ENCODE measurements at places on chromosomes 3 and 15.
A peak's percentile ranks its signal among the peaks of the same experiment; 100 is the strongest.

- DNase-seq: no peak
Observed at GRCh38 chr3:186722457-186722856, 5.3 kb downstream of the KNG1 start.

- no peak for DNase-seq
Observed at GRCh38 chr3:112471596-112472325, 27.5 kb downstream of the BTLA start.

DNA sequence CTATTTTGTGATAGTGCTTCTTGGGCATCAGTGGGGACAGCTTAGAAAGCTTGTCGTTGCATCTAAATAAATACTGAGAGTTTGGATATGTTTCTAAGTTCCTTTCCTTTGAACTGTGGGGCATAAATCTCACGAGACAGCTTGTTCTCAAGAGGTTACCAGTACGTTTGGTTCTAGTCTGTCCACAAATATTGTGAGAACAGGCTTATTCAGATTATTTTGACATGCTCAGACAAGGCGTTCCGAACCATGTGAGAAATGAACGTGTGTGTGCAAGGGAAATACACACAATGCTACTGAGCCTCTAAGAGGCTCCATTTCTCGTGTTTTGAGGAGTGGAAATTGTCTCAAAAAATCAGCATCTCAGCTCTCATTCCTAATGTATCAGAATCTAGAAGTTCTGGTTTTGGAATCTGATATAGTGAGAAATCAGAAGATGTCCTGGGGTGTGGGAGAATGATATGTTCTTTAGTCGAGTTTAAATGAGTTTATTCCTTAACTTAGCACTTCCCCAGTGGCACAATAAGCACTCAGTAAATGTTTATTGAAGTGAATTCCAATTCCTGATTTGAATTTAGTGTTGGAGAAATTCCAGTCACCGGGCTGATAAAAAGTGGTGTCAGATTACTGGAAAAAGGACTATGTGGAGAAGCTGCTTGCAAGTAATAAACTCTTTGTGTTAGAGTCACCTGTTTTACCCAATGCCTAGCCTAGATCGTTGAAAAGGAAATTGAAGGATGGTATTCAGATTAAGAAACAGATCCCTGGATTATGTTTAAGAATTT, 481.5 kb downstream of the LPP start:
- peak; percentile 28 for DNase-seq

DNA sequence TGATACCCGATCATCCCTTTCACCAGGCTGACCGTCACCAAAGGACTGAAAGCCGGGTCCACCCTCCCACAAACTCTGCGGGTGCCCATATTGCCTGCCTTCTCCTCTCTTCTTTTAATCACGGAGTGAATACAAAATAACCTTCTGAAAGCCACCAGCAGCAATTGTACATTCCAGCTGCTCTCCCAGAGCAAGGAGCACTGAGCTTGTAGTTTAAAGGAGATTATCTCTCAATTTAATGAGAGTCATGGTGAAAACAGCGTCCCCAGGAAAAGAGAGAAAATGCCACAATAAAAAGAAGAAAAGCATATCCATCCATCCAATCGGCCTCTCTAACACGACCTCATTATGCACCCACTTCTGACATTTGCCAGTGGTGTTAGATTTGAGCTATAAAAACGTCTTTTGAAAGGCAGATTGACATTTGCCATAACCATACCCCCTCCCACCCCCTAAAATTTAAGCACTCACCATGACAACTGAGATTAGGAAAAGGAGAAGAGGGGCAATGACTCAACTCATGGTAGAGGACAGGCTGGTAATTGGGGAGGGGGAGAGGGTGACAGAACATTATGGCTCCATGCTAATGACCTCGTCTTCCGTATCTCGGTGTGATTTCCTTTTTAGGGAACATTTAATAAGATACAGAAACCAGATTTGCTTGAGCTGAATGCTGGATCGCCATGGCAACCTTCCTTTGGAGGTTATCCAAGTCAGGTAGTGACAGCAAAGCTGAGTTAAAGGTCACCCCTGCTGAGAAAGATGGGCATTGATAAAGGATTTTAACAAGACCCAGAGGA, 106.2 kb downstream of the ST8SIA2 start:
- no peak for DNase-seq

- DNase-seq: no peak
Observed at GRCh38 chr3:155495387-155495786, 201.9 kb upstream of the STRIT1 start.

DNA sequence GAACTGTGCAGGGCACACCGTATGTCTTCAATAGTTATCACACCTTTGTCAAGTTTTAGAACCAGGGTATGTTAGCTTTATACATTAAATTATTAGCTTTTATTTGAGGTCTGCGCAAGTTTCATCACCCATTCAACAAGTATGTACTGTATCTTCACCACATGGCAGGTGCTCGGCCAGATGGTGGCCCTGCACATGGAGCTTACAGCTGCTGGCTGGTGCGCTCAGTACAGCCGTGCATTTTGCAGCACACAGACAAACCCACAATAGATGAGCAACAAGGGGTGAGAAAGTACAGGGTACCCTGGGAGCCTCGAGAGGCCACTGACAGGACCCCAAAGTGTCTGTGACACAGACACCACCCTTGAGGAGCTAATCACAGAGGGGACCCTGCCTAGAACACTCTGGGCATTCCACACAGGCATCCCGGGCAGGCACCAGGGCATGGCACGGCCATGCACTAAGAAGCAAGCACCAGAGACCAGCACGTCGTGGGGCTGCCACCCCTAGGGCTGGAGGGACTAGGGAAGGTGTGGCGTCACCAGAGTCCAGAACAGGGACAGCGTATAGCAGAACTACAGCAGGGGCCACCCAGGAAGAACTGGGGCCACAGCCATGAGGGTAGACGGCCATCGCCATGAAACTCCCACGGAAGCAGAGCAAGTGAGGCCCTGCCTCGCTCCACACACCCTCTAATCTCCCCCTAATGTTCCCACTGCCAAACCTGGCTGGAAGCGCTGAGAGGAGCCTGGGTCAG, 27.4 kb downstream of the ZXDC start:
- no peak for DNase-seq

- no peak for DNase-seq
Observed at GRCh38 chr15:94196531-94196930, 34.8 kb upstream of the MCTP2 start.

DNA sequence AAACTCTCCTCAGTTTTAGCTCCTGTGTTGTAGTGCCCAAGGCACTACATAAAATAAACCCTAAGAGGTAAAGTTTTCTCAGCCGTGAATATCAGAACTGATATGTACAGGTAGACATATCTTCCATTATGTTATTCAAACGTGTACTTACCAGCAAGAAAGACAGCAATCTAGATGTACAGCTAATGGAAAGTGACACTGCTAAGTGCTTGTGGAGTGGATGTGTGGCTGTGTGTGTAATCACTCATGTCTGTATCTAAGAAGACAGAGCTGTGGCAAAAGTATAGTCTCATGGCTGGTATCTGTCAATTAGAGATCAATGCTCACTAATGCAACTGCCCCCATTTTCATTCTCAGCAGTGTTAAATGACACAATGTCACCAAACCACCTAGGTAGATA, 101.3 kb downstream of the FMN1 start:
- DNase-seq: no peak

DNA sequence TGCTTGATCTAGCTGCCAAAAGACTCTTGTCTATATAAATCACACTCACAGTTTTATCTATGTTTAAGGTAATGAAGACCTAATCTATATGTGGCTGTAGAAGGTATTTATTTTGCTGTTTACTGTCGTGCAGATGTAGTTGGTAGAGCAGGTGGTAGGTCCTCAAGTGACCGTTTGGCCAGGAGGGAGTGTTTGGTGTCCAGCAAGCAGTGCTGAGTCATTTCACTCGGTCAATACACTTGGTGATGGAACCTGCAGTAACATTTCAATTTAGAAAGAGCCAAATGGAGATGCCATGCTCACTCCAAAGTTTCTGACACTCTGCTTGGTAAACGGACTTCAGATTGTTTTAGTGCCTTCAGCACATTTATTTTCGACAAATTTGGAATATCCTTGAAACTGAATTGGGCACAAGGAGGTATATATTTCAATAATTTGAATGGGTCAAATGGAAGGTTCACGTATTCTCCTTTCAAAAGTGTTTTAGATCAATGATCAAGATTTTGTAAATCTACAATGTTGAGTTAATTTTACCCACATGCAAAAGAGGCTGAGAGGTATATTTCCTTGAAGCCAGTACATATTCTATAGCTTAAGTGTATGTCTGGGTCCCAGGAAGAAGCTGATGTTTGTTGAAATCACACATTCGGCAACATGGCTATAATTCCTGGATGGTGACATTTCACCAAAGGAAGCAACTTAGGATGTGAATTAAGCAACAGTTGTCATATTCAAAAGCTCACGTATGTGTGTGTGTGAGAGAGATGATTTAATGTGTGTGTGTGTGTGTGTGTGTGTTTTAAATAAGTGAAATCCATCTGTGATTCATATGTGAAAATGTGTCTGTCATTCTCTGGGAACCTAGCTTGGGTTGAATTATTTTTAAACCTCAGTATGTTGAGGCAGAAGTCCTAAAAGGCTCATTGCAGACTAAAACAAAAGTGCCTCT, 7.7 kb upstream of the CX3CR1 start:
- DNase-seq: no peak

- no peak for DNase-seq
Observed at GRCh38 chr3:122019493-122019892, 2.6 kb downstream of the ILDR1 start.

GRCh38 chr3:186529201-186529999, 14.8 kb downstream of the CRYGS start:
- no peak for DNase-seq

- no peak for DNase-seq
Observed at GRCh38 chr3:142892714-142893113, 3.8 kb upstream of the PCOLCE2 start.

GRCh38 chr15:87638554-87639083, 617.9 kb downstream of the NTRK3 start:
- no peak for DNase-seq

DNA sequence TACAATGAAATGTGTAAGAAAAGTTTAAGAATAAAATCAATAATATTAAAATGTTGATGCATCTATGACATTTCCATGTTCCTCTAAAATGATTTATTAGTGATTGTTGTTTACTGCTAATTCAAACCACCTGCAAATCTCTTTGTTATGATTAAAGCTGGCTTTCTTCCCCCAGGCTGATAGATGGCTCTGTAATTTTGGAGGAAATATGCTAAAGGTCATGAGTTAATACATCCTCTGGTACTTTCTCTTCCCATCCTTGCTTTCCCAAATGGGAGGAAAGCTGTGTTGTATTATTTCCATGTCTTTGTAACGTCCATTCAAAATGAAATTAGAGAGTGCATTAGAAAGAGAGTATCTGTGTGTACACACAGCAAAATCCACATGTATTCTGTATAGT, 139.5 kb upstream of the TMCO5A start:
- no peak for DNase-seq

GRCh38 chr3:43041517-43041916, 62.4 kb downstream of the GASK1A start:
- DNase-seq: no peak

DNA sequence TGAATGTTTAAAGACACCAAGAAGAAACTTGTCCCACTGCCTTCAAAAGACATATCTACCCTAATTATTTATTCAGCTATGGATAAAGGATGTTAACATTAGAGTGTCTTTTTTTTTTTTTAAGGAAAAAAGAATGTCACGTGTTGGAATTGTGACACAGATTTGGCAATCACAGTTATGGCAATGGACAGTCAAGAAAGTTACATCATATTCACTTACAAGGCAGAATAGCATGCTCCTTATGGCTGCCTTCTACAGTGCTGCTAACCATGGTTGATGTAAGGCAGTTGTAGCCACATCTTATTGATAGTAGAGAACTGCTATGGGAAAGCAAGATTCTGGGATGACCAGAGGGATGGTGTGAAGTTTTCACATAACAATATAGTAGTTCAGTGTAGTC, 128.8 kb upstream of the ZBTB20 start:
- no peak for DNase-seq

DNA sequence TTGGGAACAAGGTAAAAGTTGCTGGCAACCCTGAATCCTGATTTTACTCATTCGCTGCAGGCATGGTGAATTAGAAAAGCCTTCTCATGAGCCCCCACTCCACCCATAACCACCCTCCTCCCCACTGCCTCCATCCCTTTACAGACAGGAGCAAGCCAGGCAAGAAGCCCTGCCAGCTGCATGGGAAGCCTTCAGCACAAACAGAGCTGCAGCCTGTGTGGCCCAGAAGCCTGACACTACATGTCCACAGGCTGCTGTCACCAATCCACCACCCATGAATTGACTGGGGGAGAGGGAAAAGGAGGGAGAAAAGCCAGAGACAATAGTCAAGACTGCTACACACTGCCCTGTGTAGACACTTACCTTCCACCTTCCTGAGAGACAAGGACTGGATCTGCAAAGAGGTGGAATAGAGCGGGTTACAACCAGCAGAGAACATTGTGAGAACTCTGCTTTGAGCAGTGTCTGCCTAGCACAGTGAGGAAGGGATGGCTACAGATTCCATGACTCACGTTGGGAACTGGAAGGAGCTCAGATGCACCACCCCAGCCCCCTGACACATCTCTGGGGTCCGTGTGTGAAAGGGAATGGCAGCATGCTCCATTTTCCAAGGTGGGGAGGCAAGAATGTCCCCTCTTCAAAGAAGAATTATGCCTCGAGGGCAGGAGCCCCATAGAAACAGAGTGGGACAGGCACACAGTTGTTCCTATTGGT, 33.9 kb downstream of the DZIP1L start:
- DNase-seq: peak; percentile 29

DNA sequence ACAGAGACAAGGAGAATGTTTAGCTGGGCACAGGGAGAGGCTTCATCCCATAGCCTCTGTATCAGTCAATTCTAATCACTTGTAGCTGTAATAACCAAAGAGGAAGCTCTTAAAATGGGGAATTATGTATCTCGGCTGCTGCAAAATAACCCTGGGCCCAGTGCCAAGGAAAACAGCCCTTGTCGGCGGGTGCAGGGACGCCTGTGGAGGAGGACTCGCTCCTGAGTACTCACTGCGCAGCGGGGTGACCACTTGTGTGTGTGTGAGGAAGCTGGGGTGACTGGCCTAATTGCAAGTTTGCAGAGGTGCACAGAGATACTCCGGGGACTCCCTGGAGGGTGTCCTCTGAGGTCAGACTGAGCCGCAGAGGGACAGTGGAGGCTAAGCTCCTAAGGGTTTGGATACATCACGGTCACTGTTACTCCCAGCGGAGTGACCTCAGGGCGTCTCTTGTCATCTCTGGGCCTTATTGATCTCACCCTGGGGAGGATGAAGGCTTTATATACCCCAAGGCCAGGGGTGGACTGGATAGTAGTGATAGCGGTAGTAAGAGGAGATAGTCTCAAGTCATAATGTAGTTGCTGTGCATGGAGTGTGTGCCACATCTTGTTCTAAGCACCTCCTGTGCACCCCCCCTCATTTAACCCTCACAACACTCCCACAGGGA, 37.2 kb downstream of the SLC6A6 start:
- no peak for DNase-seq

- peak; percentile 75 for DNase-seq
Observed at GRCh38 chr3:177781686-177782161, 584.4 kb upstream of the TBL1XR1 start.

DNA sequence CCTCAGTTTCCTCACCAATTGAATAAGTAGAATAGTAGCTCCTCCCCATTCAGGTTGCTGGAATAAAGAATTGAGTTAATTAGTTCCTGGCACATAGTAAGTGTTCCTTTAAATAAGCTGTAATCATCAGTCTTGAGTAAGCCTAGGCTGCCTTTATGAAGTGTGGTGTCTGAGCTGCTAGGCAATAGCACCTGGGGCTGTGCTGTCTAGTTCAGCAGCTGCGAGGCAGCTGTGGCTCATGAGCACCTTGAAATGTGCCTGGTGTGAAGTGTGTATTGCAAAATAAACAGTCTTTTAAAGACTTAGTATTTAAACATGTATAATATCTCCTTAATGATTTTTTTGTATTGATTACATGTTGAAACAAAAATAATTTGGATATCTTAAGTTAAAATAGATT, 77.6 kb downstream of the TOP2B start:
- DNase-seq: no peak

GRCh38 chr3:179321668-179322285, 1.1 kb upstream of the ZNF639 start:
- DNase-seq: no peak

Measured in fibroblast of skin of left biceps (primary cell).